8988T (cell line): ENCODE measurements at places on chromosomes 5 and 9.
A peak's percentile ranks its signal among the peaks of the same experiment; 100 is the strongest.

DNA sequence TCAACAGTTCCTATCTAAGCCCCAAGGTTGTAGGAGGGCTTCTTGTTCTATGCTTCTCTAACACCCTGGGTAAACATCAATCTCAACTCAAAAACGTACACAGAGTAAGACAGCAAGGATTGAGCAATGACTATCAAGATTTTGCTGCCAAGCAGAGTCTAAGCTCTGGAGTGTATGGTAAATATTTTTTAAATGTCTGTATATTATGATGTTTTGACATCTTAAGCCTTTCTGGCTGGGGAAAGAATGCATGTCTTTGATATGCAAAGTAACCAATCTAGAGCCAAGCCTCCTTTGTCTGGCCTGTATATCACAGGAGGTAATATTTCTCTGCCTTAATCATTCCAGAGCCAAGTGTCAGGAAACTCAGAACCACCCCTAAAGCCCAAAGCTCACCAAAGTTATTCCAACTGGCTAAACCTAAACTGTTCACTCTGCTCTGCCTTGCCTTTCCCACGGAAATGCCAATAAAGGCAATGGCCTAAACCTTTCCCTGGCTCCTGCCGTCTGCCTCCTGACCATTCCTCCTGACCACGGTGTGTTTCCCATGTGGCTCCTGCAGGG is 45.2 kb downstream of the YIPF5 start:
- DNase-seq, result no peak

- DNase-seq, result no peak
Measured at GRCh38 chr5:6634306-6634705, 1.1 kb downstream of the SRD5A1 start.

DNA sequence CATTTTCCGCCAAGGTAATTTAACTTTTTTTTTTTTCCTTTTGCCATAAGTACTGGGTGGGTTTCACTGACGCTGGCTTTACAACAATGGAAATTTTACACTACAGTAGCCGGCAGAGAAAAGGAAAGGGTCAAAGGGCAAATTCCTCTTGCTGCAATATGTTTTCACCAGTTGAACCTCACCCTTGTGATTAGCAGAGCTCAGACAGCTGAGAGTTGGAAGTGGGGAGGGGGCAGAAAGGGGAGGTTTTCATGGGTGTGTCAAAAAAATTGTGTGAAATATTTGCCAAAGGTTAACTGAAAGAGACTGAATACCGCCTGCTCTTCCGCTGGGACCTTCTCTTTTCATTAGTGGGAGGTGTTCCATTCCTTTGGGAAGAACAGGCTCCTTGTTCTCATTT is 296.9 kb downstream of the ADAMTS6 start:
- no peak for DNase-seq

GRCh38 chr9:127926906-127927200 is 3.7 kb downstream of the PIP5KL1 start:
- DNase-seq, result no peak

- DNase-seq, result no peak
Measured at GRCh38 chr5:3033033-3033755, 281.7 kb upstream of the IRX2 start.

DNA sequence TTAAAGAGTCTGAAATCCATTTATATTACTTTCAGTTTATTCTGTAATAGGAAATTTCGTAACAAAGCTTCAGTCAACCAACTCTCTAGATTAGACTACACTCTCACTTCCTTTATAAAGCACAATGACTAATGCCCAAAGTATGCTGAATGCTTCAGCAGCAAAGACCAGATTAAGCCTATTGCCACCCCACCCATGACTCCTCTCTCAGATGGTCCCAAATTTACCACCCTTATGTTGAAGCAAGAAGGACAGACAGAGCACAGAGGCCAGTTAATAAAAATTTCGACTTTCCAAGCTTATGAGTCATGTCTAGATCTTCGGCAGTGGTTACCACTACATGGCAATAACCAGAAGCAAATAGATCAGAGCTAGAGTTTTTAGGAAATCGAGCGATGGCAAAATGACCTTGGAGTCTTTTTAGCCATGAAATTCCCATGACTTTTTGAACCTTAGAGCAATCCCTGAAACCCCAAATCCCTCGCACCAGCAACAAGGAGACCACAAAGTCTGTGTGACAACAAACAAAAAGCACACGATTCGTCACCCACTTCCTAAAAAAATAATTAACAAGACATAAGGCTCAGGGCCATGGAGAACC is 287.8 kb upstream of the RASA1 start:
- DNase-seq, result no peak

DNA sequence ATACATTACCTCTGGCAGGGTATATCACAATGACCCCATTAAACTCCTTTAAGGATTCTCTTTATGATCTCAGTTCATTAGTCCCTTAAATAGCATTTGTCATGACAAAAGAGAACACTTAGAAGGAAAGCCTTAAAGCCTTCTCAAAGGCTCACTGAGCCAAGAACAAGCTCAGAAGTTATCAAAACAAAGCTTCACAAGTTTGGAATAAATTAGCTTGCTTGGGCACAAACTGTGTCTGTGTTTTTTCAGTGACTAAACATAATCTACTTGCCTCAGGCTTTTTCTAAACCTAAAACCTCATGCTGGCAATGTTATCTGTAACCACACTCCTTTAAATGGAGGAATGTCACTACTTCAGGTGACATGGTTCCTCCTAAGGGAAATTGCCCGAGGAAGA is 1114.9 kb upstream of the C9orf72 start:
- DNase-seq, result no peak

DNA sequence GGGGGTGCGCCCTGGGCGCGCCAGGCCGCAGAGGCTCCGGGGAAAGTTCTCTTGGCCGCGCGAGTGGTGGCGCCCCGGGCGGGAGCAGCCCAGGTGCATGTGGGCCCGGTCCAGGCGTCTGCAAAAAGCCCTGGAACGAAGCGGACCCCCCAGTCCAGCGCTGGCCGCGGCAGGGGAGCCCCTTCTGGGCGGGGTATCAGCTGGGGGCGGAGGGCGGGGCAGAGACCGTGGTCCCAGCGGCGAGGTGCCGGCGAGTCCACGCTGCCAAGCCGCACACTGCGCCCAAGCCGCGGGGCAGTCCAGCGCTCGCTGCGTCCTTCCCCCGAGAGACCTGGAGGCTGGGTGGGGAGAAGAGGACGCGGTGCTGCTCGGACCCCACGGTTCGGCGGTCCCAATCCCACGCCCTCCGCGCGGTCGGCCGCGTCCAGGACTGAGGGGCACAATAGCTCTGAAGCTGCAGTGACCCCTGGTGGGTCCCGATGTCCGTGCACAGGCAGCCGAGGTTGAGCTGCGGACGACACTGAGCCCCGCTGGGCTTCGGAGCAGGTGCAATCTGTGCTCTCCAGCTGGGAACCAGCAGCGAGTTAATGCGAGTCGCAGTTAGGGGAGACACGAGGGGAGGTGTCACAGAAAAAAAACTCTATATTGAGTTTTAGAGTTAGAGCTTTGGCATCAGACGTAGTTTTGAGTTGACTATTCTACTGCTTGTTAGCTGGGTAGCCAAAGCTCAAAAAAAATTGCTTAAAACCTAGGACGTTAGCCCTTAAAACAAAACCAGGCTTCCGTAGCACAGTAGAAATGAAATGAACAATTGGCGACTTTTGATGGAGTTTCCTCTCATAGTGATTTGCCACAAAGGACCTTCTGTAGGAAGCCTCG is 1.1 kb upstream of the EPB41L4A start:
- peak; percentile 66 for DNase-seq

DNA sequence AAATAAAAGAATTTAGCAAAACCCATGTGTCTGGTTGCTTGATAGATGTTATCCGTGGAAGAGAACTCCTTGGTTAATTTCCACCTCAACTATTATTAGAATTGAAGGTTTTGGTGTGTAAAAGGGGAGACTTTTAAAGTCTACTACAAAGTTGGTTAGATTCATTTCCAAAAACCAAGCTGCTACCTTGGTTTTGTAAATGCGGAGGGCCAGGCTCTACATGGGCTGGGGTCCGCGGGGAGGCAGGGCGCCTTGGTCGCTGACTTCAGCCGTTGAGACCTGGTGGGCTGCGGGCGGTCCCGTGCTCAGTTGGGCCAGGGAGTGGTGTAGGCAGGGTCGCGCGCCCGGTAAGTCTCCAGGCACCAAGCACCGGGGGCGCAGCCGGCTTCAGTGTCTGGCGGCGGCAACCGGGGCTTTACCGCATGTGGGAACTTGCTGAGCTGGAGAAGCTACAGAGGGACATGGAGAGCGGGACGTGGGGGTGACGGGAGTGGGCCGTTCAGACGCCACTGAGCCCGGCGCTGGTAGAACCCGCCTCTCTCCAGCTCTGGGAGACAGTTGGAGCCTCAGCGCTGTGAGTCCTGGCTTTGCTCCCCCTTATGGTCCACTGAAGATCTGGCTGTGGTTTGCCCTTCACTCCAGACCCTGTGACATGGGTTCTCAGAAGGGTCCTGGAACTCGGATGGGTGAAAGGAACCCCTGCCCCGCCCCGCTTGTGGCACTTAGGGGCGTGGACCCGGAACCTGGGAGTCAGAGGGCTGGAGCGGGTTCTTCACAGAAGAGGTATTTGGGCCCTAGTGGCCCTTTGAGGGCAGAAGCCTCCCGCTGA is 11.8 kb downstream of the NR2F1 start:
- no peak for DNase-seq

DNA sequence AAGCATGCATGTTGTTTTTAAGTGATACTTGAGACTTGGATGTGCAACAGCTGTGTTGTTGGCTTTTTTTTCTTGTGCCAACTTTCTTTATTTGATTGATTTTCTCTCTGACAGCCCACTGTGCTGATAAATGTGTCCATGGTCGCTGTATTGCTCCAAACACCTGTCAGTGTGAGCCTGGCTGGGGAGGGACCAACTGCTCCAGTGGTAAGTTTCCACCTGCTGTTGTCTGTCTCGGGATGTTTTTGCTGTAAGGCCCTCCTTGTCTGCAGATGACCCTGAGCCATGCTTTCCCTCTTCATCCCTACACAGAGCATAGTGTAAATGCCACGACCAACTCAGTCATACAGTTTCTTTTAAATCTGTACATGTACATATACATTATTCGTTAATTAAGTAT is 79.2 kb downstream of the MEGF10 start:
- DNase-seq, result no peak

DNA sequence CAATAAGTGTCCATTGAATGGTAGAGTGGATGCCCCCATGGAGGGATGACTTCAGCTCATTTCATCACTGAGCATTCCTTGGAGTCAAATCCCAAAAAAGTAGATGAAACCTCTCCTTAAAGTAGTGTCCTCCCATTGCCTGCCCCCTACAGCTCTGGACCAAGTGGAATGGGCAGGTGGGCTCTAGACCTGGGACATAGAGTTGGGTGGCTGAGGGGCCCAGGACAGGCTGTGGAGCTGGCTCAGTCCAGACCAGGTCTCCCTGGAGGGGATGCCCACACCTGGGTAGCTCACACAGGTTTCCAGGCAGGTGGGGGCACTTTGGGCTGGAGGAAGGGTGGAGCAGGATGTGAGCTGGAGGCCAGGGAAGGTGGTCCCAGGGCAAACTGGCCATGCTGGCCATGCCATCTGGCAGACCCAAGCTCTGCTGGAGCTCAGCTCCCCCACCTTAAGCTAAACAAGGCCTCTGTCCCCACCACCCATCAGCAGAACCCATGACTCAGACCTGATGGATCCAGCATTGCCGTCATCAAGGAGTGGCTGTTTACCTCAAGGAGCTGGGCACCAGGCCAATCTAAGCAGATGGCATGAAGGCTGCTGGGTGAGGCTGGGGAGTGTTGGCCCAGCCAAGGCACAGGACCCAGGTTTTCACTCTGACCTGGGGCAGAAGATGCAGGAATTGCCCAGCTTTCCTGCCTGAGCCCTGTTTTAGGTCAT is 6.2 kb upstream of the SPINK4 start:
- DNase-seq, result peak; percentile 29

- DNase-seq, result no peak
Measured at GRCh38 chr5:159155960-159156359, 53.4 kb downstream of the RNF145 start.

DNA sequence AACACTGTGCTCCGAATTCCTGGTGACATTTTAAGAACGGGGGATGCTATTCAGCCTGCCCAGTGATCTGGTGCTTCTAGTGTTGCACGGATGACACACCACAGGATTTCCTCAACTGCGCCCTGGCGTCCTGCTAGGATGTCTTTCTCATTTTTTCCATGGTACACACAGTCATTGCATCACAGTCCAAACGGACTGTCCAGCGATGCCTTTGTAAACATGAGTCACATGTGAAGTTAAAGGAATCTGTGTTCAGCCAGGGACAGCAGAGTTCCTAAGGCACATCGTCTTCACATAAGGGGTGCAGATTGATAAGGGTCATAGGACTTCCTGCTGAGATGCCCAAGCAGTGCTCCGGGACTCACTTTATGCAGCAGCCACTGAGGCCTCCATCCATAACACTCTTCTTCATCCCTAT is 9.3 kb upstream of the PTPN3 start:
- no peak for DNase-seq

DNA sequence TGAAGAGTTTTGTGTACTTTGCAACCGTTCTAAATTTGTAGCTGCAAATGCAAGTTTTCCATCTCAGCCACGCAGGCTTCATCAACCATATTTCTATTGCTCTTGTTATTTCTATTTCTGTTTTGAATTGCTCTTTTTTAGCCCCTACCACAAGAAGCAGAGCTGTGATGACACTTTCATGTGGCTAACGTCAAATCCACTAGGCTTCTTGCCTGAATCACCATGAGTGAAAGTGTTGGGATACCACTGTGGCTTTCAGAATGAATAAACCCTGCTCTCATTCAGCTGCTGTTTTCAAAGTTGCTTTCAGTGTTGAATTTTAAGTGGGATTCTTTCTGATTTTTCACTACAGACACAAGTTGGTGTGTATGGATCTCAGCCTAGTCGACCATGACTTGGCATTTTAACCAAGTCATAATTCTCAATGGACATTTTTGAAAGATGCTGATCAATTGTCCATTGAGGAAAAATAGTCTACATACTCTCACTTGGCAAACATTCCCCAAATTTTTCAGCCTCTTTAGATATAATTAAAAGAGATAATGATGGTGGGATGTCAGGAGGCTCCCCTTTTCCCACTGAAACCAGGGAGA is 41.0 kb upstream of the MTAP start:
- DNase-seq, result no peak

GRCh38 chr5:68467794-68468193 is 252.2 kb downstream of the PIK3R1 start:
- DNase-seq, result no peak

GRCh38 chr5:33688526-33688925 is 203.3 kb downstream of the ADAMTS12 start:
- no peak for DNase-seq

GRCh38 chr5:85077581-85077980 is 692.9 kb upstream of the EDIL3 start:
- DNase-seq, result no peak
